ENCODE measurements at places on chromosomes 1 and 21. TPM values are rescaled to one million over a fixed set of nuclear protein-coding genes. Genes with fewer than 3 reads are reported as not detected.
A peak's percentile ranks its signal among the peaks of the same experiment; 100 is the strongest.

DNA sequence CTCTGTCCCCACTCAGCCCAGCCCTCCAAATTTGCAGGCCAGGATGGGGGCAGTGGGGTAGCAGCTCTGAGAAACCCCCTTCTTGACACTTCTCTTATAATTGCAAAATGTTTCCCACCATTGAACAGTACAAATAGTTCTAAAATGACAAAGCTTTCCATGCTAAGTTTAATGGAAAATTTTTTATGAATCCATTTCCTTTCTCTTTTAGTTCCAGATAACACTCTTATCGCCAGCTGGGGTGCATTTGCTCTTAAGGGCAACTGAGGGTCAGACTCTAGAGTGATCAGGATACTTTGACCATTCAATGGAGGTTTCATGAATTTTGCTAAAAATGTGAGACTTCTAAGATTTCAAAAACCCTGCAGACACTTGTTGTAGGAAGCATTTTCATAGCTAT is 29.9 kb downstream of the PIK3C2B start:
- H3K36me3 ChIP-seq: no peaks in the 10 kb centered on the region
- H3K27ac ChIP-seq: peak overlapping the region; percentile 86
- no peaks in the 10 kb centered on the region for H3K27me3 ChIP-seq
- H3K4me1 ChIP-seq: peaks cover 52% of the 10 kb centered on the region
- DNase-seq: no peak
- H3K4me3 ChIP-seq: no peak overlapping the region

DNA sequence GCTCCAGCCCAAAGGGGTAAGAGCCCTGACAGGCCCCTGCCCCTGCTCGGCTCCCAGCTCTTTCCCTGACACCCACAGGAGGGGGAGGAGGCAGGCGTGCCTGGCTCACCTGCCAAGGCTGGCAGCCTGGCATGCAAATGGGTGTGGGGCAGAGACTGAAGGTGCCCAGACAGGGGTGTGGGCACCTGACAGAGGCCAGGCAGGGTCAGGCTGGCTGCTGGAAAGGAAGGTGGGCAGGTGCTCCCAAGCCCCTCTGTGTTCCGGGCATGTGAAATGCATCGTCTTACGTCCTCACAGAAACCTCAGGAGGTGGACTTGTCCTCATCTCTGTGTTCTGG is 19.4 kb upstream of the CASZ1 start:
- no peaks in the 10 kb centered on the region for H3K27me3 ChIP-seq
- no peak overlapping the region for H3K27ac ChIP-seq
- no peak for DNase-seq
- H3K4me1 ChIP-seq: peaks cover 6% of the 10 kb centered on the region
- H3K36me3 ChIP-seq: no peaks in the 10 kb centered on the region
- H3K4me3 ChIP-seq: no peak overlapping the region

- no peaks in the 10 kb centered on the region for H3K4me1 ChIP-seq
- H3K36me3 ChIP-seq: no peaks in the 10 kb centered on the region
- DNase-seq: no peak
- no peaks in the 10 kb centered on the region for H3K27me3 ChIP-seq
Observed at GRCh38 chr1:82317671-82318070, 516.9 kb downstream of the ADGRL2 start.

DNA sequence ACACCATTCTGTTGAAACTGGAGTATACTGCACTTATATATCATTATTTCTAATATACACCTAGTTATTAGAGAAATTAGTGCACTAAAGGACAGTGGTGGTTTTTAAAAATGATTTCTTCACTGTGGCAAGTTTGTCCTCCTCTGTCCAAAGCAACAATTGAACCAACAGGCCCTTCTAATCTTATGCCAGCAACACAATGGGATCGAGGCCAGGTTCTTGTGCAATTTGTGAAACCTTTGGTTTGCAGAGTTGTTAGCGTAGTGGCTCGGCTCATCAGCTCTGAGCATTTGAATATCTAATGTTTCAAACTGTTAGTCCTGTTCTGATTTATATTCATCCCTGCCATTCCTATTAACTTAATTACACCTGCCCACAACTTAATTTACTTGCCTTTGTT is 9.9 kb upstream of the LRRC39 start:
- H3K36me3 ChIP-seq: no peaks in the 10 kb centered on the region
- H3K4me1 ChIP-seq: peaks cover 9% of the 10 kb centered on the region
- peak; percentile 78 for DNase-seq
- H3K4me3 ChIP-seq: no peak overlapping the region

DNA sequence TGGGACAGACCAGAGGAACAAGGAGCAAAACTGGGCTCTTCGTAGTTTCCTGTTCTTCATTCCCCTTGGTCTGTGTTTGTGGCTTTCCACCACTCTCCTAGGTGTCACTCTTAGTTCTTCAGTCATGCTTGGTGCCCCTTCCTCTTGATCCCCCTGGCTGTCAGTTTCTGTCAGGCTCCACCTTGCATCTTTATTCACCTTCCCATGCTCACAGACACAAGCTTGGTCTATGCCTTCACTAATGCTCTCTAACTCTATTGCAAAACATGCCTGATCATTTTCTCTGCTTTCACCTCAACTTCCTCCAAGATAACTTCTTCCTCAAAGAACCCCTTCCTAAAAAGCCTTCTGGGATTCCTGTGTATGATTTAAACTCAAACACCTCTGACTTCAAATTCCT is 122.9 kb downstream of the GLUL start:
- H3K4me1 ChIP-seq: peaks cover 9% of the 10 kb centered on the region
- no peak overlapping the region for H3K27ac ChIP-seq
- H3K27me3 ChIP-seq: no peaks in the 10 kb centered on the region
- H3K4me3 ChIP-seq: no peak overlapping the region

GRCh38 chr1:8073112-8073855 is 47.2 kb upstream of the ERRFI1 start:
- no peaks in the 10 kb centered on the region for H3K36me3 ChIP-seq
- no peaks in the 10 kb centered on the region for H3K27me3 ChIP-seq
- no peak overlapping the region for H3K27ac ChIP-seq
- peak; percentile 14 for DNase-seq

ST6GALNAC3 gene
- total RNA-seq: 1.7 TPM

- H3K27ac ChIP-seq: no peak overlapping the region
- no peak for DNase-seq
- H3K36me3 ChIP-seq: no peaks in the 10 kb centered on the region
- no peak overlapping the region for H3K4me3 ChIP-seq
Observed at GRCh38 chr21:34262469-34262845, 101.3 kb upstream of the KCNE2 start.

GRCh38 chr21:44871576-44872269 is 1.8 kb downstream of the PTTG1IP start:
- H3K27me3 ChIP-seq: no peaks in the 10 kb centered on the region
- H3K4me3 ChIP-seq: peak overlapping the region; percentile 84
- H3K27ac ChIP-seq: peak overlapping the region; percentile 95
- peak; percentile 69 for DNase-seq
- H3K36me3 ChIP-seq: no peaks in the 10 kb centered on the region
- peaks cover 75% of the 10 kb centered on the region for H3K4me1 ChIP-seq

FAM167B gene
- total RNA-seq: 2.3 TPM

- no peaks in the 10 kb centered on the region for H3K27me3 ChIP-seq
- no peak overlapping the region for H3K27ac ChIP-seq
- DNase-seq: no peak
- no peaks in the 10 kb centered on the region for H3K36me3 ChIP-seq
- H3K4me3 ChIP-seq: no peak overlapping the region
Observed at GRCh38 chr1:93818570-93818959, 60.4 kb downstream of the DNTTIP2 start.

DNA sequence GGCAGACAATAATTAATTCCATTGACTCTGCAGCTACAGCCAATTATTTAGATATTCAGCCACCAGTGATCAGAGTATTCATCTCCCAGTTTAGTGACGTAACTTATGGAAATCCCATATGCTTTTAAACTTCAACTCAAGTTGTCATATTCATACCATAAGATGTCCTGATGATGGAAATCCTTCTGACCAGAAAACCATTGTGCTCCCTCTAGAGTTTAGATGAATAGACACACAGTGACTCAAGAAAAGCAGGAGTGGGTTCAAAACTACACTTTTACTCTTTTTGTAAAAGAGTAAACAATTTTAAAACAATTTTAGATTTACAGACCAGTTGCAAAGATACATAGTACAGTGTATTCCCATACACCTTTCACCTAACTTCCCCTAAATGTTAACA is 463.7 kb downstream of the KCNT2 start:
- no peak overlapping the region for H3K4me3 ChIP-seq
- DNase-seq: no peak
- no peak overlapping the region for H3K27ac ChIP-seq
- H3K4me1 ChIP-seq: no peaks in the 10 kb centered on the region
- no peaks in the 10 kb centered on the region for H3K27me3 ChIP-seq

C1orf87 gene
- not detected for total RNA-seq

DNA sequence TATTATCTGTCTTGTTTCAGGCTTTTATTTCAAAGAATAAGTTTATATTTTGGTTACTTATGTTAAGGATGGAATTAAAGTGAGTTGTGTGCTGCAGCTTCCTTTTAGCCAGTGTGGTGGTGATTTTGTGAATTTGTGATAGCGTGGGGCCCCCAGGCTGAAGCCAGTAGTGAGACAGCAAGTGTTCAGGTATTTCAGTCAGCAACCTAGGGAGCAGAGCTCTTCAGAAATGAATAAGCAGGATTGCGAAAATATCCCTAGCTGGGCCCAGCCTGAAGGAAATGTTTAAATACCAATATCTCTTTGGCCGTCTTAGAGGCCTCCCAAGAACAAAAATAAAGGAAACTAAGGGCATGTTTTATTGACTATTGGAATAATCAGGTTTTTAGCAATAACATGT is 150.8 kb upstream of the C1orf105 start:
- H3K4me3 ChIP-seq: no peak overlapping the region
- H3K4me1 ChIP-seq: peaks cover 6% of the 10 kb centered on the region
- DNase-seq: no peak

- H3K4me1 ChIP-seq: peaks cover 28% of the 10 kb centered on the region
- H3K27me3 ChIP-seq: no peaks in the 10 kb centered on the region
- no peak for DNase-seq
Observed at GRCh38 chr1:10106756-10107475, 74.2 kb downstream of the UBE4B start.

GRCh38 chr21:41709965-41710822 is 56.7 kb downstream of the RIPK4 start:
- no peaks in the 10 kb centered on the region for H3K36me3 ChIP-seq
- no peak overlapping the region for H3K4me3 ChIP-seq
- H3K4me1 ChIP-seq: no peaks in the 10 kb centered on the region
- H3K27me3 ChIP-seq: peaks cover 4% of the 10 kb centered on the region

DNA sequence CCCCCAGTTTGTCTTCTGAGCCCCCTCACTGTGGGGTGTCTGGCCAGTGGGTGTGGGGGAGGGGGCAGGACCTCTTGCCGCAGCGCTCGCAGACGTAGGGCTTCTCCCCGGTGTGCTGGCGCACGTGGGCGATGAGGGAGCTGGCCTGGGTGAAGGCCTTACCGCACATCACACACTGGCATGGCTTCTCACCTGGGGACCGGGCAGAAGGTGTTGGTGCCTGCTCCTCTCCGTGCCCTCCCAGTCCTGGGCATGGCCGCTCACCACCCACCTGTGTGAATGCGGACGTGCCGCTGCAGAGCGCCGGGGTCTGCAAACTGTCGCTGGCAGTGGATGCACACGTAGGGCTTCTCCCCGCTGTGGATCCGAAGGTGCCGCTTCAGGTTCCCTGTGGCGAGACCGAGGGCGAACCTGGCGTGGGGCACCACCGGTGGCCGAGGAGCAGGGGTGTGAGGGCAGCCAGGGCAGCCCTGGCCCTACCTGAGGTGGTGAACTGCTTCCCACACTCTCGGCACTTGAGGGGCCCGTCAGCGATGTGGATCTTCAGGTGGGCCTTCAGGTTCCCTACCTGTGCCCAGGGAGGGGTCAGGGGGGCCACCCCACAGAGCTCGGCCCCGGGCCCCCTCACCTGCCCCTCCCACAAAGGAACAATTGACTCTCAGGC is 32.4 kb downstream of the ZBTB17 start:
- H3K27me3 ChIP-seq: no peaks in the 10 kb centered on the region
- H3K27ac ChIP-seq: no peak overlapping the region
- peaks cover 12% of the 10 kb centered on the region for H3K4me1 ChIP-seq
- no peak for DNase-seq
- H3K36me3 ChIP-seq: peaks cover 82% of the 10 kb centered on the region

GRCh38 chr1:57422271-57423134 is 1.4 kb downstream of the DAB1 start:
- no peak overlapping the region for H3K27ac ChIP-seq
- DNase-seq: no peak
- peaks cover 6% of the 10 kb centered on the region for H3K4me1 ChIP-seq
- H3K4me3 ChIP-seq: peak overlapping the region; percentile 49
- peaks cover 50% of the 10 kb centered on the region for H3K27me3 ChIP-seq

KLHDC7A gene
- total RNA-seq: not detected

- no peak overlapping the region for H3K4me3 ChIP-seq
- no peaks in the 10 kb centered on the region for H3K27me3 ChIP-seq
- H3K27ac ChIP-seq: no peak overlapping the region
- no peak for DNase-seq
- H3K4me1 ChIP-seq: no peaks in the 10 kb centered on the region
Observed at GRCh38 chr1:154391086-154391770, 13.9 kb upstream of the IL6R start.

UQCRHL gene
- 1.2 TPM for total RNA-seq

DNA sequence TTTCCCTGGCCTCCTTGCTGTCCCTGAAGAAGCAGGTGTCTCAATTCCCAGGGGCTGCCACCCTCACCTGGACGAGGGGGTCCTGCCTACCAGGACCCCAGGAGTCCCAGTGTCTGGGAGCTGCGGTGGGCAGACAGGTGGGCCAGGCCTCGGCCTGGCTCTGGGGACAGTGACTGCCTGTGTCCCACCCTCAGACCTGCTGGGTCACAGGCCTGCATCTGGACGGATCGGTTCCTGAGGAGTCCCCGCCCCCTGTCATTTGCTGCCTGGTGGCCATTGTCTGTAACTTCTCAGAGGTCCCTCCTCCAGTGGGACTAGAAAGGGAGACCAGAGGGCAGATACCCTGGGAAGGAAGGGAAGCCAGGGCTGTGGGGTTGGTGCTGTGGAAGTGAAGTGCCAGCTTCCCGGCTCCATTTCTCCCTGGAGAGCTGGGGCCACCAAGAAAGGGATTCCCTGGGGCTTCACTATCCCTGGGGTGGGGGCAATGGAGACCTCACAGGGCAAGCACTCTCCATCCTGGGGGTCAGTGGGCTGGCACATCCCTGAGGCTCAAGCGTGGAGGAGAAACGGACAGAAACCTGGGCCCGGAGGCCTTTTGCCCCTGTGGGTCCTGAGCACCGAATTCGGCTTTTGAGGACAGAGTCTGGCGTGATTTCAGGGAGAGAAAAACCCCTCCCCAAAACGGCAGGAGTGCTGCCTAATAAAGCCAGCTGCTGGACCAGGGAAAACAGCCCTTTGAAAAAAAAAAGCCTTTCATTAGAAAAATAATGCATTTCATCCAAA is 157.3 kb downstream of the PEX14 start:
- H3K36me3 ChIP-seq: no peaks in the 10 kb centered on the region
- H3K4me1 ChIP-seq: peaks cover 26% of the 10 kb centered on the region
- H3K4me3 ChIP-seq: no peak overlapping the region

- no peaks in the 10 kb centered on the region for H3K27me3 ChIP-seq
- H3K36me3 ChIP-seq: no peaks in the 10 kb centered on the region
- peaks cover 18% of the 10 kb centered on the region for H3K4me1 ChIP-seq
- no peak overlapping the region for H3K4me3 ChIP-seq
- DNase-seq: no peak
Observed at GRCh38 chr1:205496661-205497060, 7.8 kb upstream of the CDK18 start.

GRCh38 chr21:42075686-42076471 is 4.8 kb downstream of the UMODL1 start:
- H3K4me3 ChIP-seq: no peak overlapping the region
- H3K27me3 ChIP-seq: no peaks in the 10 kb centered on the region
- no peaks in the 10 kb centered on the region for H3K36me3 ChIP-seq
- no peak for DNase-seq
- H3K27ac ChIP-seq: no peak overlapping the region

Data from gastrocnemius medialis (tissue), 4 donors.